Mammary epithelial cell (primary cell): ENCODE measurements at places on chromosomes 2 and 18.

GRCh38 chr2:167380555-167380954 lies 492.3 kb downstream of the XIRP2 start:
- DNase-seq: no peak

DNA sequence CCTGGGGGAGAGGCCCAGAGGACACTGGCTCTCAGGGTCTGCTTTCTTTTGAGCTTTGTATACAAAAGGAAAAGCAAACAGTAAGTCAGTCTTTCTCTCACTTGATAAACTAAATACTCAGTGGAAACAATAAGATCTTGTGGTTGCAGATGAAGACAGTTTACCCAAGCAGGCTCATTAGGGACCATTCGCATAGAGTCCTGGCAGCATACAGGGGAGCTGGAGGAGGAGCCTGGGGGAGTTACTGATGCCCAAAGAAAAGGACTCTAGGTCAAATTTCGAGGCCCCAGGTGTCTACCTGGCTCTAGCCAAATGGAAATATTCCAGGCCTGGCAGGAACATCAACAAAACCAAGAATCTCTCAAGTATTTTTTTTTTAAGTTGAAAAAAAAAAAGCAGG lies 225.3 kb downstream of the CNTNAP5 start:
- DNase-seq: no peak

- DNase-seq: no peak
Measured at GRCh38 chr2:76763276-76763675, 758.9 kb downstream of the LRRTM4 start.

- DNase-seq: no peak
Measured at GRCh38 chr2:111618226-111618977, 265.6 kb downstream of the ANAPC1 start.

- no peak for DNase-seq
Measured at GRCh38 chr2:233532971-233533370, 33.6 kb downstream of the USP40 start.

- no peak for DNase-seq
Measured at GRCh38 chr2:198874472-198874858, 583.3 kb downstream of the SATB2 start.

- DNase-seq: peak; percentile 19
Measured at GRCh38 chr2:178804791-178805190, 2.4 kb downstream of the TTN start.

DNA sequence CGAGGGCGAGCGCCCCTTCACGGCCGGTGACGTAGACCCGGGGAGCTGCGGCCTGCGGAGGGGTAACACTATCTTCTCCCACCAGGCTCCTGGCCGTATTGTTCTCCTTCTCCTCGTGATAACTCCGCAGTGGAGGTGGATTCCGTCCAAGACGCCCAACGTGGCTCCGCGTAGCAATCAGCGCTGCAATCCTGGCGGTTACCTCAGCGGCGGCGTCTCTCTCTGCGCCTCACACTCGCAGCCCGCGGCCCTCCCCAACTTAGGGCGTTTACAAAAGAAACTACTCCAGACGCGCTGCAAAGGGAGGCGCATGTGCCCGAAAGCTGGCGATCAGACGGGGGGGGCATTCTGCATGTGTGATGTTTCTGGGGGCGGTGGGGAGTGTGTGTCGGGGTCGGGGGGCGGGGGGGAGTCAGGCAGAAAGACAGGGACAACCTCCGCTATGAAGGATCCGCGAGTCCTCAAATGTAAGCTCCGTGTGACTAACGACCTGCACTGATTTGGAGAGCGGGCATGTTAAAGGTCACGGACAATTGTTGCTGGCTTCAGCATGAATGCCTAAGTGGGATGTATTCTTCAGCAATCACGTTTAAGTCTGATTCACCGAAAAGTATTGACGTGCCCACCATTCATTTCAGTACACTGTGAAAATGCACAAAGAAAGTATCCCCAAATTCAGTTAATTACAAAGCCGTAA lies 1.3 kb upstream of the ZNF516 start:
- no peak for DNase-seq

- DNase-seq: peak; percentile 59
Measured at GRCh38 chr2:214377286-214377624, 33.6 kb upstream of the VWC2L start.

GRCh38 chr2:105102963-105103421 lies 65.1 kb downstream of the MRPS9 start:
- peak; percentile 61 for DNase-seq

- no peak for DNase-seq
Measured at GRCh38 chr18:79495591-79496071, 99.9 kb downstream of the NFATC1 start.

DNA sequence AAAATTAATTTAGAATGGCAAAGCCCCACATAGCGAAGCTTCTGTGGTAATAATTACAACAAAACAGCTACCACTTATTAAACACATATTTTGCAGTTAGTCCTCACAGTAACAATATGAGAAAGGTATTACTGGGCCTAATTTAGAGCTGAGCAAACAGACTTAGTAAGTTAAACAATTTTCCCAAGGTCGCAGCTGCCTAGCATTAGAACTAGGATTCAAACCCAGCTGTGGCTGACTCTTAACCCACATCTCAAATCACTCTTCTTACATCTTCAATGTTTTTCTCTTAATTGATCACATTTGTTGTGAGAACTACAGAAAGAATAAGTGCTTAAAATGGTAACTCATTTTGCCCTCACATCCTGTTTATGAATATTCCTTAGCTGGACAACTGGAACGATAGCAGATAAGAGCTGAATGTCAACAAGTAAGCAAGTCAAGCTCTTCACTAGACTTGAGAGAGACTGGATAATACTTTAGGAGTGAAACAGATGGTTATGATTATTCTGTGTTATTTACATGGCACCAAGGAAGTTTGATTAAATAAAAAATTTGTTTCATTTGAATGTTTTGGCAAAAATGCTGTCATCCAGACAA lies 59.4 kb upstream of the TMEM17 start:
- no peak for DNase-seq

DNA sequence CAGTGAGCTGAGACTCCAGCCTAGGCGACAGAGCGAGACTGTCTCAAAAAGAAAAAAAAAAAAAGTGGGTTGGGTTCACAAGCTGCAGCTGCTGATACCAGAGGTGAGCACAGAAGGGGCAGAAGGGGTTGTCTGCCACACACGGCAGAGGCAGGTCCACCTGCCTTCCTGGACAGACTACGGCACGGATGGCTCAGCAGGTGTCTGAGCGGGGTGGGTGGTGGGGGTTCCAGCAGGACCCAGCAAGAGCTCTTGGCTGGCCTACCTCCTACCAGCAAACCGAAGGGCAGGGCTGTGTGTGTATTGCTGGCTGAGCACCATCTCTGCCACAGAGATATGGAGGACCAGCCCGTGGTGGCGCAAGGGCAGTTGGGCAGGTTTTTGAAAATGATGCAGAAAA lies 130.4 kb upstream of the ASB18 start:
- no peak for DNase-seq

- DNase-seq: peak; percentile 37
Measured at GRCh38 chr2:164903204-164903603, 52.1 kb downstream of the SLC38A11 start.

DNA sequence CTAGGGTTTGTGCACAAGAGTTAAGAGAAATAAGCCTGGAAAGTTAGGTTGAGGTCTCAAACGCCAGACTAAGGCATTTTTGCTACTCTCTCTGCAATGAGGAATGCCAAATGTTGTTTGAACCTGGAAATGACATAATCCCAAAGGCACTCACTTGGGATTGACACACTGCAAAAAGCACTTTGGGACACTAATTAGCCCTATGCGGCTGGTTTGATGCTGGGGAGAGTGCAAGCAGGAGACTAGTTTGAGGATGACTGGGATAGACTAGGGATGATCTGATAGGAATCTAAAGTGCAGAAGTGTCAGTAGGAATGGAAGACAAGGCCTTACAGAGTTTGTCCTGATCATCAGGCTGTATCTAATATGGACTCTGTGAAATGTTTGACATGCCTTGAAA lies 469.0 kb downstream of the SLC4A3 start:
- DNase-seq: no peak

DNA sequence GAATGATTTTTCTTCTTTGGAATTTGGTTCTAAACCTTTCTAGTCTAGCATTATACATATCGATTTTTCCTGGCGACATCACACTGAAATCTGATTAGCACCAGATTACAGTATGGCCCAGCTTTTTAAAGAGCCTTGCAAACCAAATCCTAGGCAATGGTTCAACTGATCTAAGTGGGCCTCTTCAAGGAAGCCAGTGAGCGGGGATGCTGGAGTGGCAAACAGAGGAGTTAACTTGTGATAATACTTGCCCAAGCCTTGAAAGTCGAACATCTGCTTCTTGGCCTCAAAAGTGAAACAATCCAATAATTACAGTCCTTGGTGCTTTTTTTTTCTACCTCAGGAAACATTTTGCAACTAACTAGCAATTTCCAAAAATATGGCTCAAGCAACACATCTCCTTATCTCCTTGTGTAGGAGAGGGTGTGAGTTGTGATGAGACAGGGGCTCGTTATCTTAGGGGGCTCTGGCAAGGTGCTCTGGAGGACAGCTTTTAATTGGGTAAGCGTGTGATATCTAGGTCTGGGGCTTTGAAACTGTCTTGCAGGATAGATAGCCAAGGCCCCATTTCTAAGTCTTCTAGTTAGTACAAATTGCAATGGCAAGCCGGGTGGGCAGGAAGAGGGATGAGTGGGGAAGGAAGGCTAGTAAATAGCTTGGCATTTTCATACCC lies 240.2 kb upstream of the CCDC68 start:
- no peak for DNase-seq

- DNase-seq: peak; percentile 57
Measured at GRCh38 chr2:172230889-172231401, 128.2 kb upstream of the DLX2 start.

DNA sequence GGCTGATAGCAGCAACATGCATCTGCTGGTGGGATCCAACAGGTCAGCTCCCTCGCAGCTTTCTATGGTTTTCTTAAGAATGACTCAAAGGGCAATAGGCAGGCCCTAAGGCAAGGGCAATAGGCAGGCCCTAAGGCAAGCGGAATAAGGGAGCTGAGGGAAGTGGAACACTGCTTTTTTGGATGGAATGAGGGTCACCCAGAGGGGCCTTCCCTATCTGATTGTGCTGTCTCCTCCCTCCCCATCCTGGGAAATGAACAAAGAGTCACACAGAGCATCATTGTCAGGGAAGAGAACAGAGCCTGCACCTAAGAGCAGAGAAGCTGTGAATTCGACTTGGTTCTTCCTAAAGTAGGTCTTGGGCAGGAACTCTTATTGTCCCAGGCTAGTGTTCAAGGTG lies 43.3 kb upstream of the PTPRM start:
- no peak for DNase-seq

GRCh38 chr2:1638281-1638860 lies 105.9 kb downstream of the PXDN start:
- DNase-seq: peak; percentile 52

DNA sequence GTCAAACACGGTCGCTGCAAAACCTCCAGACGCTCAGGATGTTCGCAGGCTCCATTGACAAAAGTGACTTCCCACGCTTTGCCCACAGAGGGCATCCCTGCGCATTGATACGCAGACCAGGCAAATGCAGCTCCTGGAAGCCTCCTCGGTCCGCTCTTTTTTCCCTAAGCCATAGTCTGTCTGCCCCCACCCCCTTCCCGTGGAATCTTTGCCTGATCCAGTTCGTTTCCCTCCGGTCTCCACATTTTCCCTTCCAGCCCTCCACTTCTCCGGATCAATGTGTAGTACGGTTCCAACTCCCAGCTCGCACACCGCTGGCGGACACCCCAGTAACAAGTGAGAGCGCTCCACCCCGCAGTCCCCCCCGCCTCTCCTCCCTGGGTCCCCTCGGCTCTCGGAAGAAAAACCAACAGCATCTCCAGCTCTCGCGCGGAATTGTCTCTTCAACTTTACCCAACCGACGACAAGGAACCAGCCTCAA lies at the start of gene DCC:
DCC (plus strand) TSS at position 307 of the 481 bp plus-strand sequence. CDS start 591 bp downstream, outside the sequence.
- peak; percentile 53 for DNase-seq

GRCh38 chr18:24369426-24369825 lies 28.2 kb downstream of the OSBPL1A start:
- DNase-seq: no peak

DNA sequence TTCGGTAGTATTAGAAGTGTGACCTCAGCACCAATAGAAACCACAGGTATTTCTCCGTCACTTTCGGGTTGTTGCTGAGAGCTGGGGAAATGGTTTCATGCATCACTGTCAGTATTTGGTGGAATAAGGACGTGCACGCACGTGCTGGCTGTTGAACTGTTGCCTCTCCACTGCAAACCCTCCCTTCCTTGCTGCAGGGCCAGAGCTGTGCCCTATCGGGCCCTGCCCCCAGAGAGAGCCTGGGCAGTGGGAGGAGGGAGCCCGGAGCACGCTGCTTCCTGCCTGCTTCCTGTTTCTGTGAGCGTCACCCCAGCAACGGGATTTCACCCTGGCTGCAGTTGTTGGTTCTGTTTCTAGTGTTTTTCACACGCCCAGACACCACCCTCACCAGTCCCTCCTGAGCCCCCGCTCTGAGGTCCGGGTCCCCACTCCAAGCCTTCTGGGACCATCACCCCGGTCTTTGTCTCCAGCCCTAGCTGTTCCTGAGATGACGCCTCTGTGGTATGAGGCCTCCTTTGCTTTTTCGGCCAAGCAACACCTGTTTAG lies 47.4 kb downstream of the LRRFIP1 start:
- DNase-seq: peak; percentile 87

- DNase-seq: no peak
Measured at GRCh38 chr2:95267458-95268210, 6.6 kb upstream of the PROM2 start.

DNA sequence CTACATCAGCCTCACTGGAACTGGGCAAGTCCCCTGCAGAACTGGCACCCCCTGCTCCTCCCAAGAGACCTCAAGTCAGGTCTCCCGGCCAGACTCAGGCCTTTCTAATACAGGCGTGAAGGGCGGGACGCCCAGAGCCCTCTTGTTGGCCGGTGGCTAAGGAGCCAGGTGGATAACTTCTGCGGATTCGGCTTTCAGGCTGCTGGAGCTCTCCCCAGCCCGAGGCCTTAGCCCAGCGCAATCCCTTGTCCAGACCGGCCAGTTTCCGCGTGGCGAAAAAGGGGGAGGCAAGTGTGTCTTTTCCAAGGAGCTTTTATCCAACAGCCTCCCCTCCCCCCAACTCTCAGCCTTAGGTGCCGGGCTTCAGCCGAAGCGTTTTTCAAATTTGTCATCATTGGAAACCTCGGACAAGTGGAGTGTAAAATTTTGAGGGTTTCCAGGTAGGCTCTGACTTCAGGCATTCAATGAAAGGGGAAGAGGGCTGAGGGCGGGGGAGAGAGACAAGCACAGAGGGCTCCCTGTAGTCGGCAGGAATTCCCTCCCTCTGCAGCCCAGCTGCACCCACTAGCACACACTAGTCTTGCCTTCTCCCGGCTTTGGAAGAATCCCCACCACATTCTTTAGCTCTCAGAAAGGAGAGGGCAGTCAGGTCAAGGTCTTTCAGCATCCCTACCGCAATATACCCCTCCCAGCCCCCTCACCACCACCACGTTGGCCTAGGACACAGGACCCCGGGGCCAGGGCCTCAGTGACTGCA lies 9.5 kb upstream of the SATB2 start:
- no peak for DNase-seq

GRCh38 chr18:7333025-7333562 lies 102.2 kb downstream of the LRRC30 start:
- DNase-seq: no peak
